ENCODE measurements at places on chromosomes 1 and 21. TPM values are rescaled to one million over a fixed set of nuclear protein-coding genes. Genes with fewer than 3 reads are reported as not detected.

Gene HSPB7
- total RNA-seq, result not detected

DNA sequence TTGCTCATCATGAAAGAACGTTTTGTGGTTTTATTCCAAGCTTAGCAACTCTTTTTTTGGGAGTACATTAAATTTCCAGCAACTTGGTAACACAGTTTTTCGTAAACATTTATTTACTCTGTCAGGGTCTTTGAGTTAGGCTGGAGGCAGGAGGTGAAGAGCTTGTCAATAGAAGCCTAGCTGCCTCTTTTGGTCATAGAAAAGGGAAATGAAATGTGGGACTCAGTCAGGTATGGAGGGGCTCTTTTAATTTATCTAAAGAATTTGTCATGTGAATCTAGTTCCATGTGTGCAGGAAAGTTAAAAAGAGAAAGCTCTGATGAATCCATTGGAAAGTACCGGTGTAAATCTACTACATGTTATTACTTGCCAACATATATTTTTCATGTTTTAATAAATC lies 45.9 kb upstream of the PRMT6 start:
- no peaks in the 10 kb centered on the region for H3K27me3 ChIP-seq
- H3K27ac ChIP-seq, result no peak overlapping the region
- H3K4me3 ChIP-seq, result no peak overlapping the region
- no peaks in the 10 kb centered on the region for H3K4me1 ChIP-seq
- no peak for DNase-seq

Gene RGSL1
- not detected for total RNA-seq

- H3K27ac ChIP-seq, result no peak overlapping the region
- no peaks in the 10 kb centered on the region for H3K27me3 ChIP-seq
- H3K4me3 ChIP-seq, result no peak overlapping the region
- DNase-seq, result no peak
- no peaks in the 10 kb centered on the region for H3K36me3 ChIP-seq
- no peaks in the 10 kb centered on the region for H3K4me1 ChIP-seq
Observed at GRCh38 chr1:3560251-3560871, 50.9 kb downstream of the MEGF6 start.

Gene CHD5
- 0.23 TPM for total RNA-seq

GRCh38 chr1:101960142-101960541 lies 36.6 kb downstream of the OLFM3 start:
- no peak for DNase-seq
- no peak overlapping the region for H3K4me3 ChIP-seq
- H3K27ac ChIP-seq, result no peak overlapping the region
- no peaks in the 10 kb centered on the region for H3K36me3 ChIP-seq
- no peaks in the 10 kb centered on the region for H3K4me1 ChIP-seq
- no peaks in the 10 kb centered on the region for H3K27me3 ChIP-seq

DNA sequence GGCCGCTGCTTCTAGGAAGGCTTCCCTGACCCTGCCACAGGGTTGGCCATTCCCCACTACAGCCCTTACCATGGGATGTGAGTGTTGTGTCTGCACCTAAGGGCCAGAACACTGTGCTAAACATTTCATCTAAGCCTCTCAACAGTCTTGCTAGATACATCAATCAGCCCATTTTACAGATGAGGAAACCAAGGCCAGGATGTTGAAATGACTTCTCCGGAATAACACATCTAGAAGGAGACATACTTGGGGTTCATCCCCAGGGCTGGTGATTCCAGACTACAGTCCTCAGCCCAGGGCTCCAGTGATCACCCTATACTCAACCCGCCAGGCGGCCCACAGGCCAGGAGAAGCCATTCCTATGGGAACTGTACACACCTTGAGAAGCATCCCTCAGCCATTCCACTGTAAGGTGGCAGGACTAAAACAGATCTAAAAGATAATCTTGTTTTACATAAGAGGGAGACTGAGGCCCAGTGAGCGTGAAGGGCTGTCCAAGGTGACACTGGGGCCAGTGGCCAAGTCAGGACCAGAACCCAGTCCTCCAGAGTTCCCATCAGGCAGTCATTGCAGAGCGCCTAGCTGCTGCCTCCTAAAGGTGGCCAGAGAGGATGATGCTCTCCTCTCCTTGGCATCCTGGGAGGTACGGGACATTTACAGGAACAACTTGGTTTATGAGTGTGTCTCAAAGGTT lies 119.5 kb downstream of the GLIS1 start:
- no peaks in the 10 kb centered on the region for H3K36me3 ChIP-seq
- no peak for DNase-seq
- H3K27ac ChIP-seq, result no peak overlapping the region
- H3K4me3 ChIP-seq, result no peak overlapping the region
- no peaks in the 10 kb centered on the region for H3K4me1 ChIP-seq

GRCh38 chr1:56453417-56454078 lies 125.8 kb downstream of the PLPP3 start:
- no peak overlapping the region for H3K27ac ChIP-seq
- H3K27me3 ChIP-seq, result no peaks in the 10 kb centered on the region
- H3K4me1 ChIP-seq, result no peaks in the 10 kb centered on the region
- H3K4me3 ChIP-seq, result no peak overlapping the region
- DNase-seq, result no peak
- H3K36me3 ChIP-seq, result no peaks in the 10 kb centered on the region

- no peak overlapping the region for H3K27ac ChIP-seq
- peaks cover 5% of the 10 kb centered on the region for H3K27me3 ChIP-seq
- H3K36me3 ChIP-seq, result no peaks in the 10 kb centered on the region
Observed at GRCh38 chr1:210770396-210770984, 363.5 kb downstream of the KCNH1 start.

Gene TSEN15
- 45.1 TPM for total RNA-seq

- H3K27ac ChIP-seq, result peak overlapping the region; percentile 80
- peaks cover 39% of the 10 kb centered on the region for H3K36me3 ChIP-seq
- H3K27me3 ChIP-seq, result no peaks in the 10 kb centered on the region
- H3K4me3 ChIP-seq, result peak overlapping the region; percentile 63
- H3K4me1 ChIP-seq, result peaks cover 42% of the 10 kb centered on the region
- DNase-seq, result no peak
Observed at GRCh38 chr21:14602382-14602958, 56.4 kb upstream of the SAMSN1 start.

Gene LRRC7
- 0.16 TPM for total RNA-seq

Gene LTN1
- total RNA-seq, result 25.9 TPM

DNA sequence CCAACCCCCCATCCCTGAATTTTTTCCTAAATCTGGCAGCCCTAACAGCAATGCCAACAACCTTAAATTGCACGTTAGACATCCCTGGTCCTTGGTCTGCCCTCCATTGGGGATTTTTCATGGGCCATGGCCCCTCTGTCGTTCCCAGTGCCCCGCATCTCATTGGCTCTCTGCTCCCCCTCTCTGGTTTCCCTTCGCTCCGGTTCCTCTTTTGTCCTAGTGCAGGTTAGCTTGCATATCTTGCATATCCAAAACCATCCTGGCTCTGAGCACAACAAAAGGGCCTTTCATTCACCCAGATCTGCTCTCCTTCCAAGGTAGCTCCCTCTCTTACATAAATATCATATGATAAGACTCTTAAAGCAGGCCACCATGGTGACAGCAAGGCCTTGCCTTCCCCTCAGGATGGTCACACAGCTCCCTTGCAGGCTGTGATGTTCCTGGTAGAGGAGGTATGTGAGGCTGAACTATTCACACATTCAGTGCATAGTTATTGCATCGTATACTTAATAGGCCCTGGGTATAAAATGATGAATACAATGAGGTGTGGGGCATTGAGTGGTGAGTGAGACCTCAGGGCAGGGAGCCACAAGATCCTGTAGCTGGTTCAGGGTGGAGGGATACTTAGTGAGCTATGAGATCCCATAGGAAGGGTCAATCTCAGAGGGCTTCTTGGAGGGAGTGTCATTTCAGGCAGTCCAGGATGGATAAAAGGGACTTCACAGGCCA lies 45.2 kb downstream of the TENT5C start:
- H3K27me3 ChIP-seq, result peaks cover 31% of the 10 kb centered on the region
- no peaks in the 10 kb centered on the region for H3K36me3 ChIP-seq
- H3K27ac ChIP-seq, result no peak overlapping the region
- peaks cover 54% of the 10 kb centered on the region for H3K4me1 ChIP-seq

Gene LCE3D
- total RNA-seq, result not detected

Gene AMPD2
- 133 TPM for total RNA-seq

DNA sequence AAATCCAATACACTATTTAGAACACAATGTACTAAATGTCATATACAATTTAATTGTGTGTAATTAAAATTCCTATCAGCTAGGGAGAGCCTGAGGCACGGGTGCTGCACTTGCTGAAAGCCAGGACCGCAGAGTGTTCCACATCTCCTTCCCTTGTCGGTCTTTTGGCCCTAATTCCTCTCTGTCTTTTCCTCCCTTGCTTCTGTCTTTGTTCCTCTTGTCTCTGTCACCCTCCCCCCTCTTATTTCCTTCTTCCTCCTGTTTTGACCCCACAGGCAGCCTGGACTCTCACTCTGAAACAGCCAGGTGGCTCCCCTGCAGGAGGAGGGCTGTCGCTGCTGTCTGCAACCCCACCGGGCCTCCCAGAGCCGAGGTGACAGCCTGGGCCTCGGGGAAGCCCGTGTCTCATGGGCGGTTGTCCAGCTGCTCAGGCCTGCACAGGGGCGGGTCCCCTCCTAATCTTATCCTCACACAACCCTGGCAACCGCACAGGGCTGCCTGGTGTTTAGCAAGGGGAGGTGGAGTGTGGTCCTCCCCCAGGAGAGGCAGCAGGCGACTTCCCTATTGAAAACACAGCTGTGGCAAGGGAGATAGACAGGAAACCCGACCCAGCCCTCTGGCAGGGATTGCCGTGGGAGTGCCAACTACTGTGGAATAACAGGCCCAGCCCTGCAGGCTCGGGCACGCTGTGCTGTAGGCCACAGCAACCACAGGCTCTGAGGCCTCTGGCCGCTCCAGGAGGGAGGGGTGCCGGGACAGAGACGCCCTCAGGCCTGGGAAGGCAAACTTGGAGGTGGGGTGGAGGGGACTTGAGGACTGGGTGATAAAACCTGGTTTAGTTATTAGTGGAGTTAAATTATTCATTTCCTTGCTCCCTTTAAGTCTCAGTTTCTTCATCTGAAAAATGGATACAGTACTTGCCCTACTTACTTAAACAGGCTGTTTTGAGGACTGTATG lies 68.8 kb upstream of the WDR26 start:
- H3K4me1 ChIP-seq, result peaks cover 56% of the 10 kb centered on the region
- no peak overlapping the region for H3K4me3 ChIP-seq
- H3K27me3 ChIP-seq, result no peaks in the 10 kb centered on the region
- no peaks in the 10 kb centered on the region for H3K36me3 ChIP-seq
- H3K27ac ChIP-seq, result peak overlapping the region; percentile 80

Gene REG4
- total RNA-seq, result 14.6 TPM

- H3K27me3 ChIP-seq, result peaks cover 42% of the 10 kb centered on the region
- DNase-seq, result no peak
- H3K27ac ChIP-seq, result no peak overlapping the region
- H3K36me3 ChIP-seq, result no peaks in the 10 kb centered on the region
- no peak overlapping the region for H3K4me3 ChIP-seq
- peaks cover 2% of the 10 kb centered on the region for H3K4me1 ChIP-seq
Observed at GRCh38 chr1:22349362-22350043, 102.1 kb upstream of the ZBTB40 start.

DNA sequence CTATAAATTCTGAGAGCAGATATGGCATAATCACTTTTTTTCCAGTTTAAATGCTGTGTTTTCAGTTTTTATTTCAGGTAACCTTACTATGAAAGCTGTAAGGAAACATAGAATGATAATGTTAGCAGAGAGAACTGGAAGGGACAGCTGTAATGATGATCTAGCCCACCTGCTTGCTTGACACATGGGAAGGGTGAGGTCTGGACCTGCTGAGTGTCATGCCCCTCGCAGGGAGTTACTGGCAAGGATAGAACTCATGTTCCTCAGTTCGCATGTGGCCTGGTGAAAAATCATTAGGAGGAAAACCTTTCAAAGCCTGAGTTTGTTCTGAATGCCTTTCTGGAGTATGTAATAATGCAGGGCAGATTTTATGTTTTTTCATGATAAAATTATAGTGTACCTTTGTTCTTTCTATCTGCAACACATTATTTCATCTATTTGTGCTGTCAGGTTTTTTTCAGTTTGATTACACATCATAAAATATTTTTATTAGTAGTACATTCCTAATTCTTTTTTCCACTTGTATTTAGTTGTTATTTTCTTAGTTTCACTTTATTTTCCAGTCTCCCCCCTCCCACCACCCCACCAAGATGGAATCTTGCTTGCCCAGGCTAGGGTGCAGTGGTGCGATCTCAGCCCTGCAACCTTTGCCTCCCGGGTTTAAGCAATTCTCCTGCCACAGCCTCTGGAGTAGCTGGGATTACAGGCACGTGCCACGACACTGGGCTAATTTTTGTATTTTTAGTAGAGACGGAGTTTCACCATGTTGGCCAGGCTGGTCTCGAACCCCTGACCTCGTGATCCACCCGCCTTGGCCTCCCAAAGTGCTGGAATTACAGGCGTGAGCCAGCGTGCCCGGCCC lies 8.0 kb downstream of the DDI2 start:
- H3K27me3 ChIP-seq, result no peaks in the 10 kb centered on the region
- no peak overlapping the region for H3K27ac ChIP-seq
- DNase-seq, result no peak
- no peak overlapping the region for H3K4me3 ChIP-seq

DNA sequence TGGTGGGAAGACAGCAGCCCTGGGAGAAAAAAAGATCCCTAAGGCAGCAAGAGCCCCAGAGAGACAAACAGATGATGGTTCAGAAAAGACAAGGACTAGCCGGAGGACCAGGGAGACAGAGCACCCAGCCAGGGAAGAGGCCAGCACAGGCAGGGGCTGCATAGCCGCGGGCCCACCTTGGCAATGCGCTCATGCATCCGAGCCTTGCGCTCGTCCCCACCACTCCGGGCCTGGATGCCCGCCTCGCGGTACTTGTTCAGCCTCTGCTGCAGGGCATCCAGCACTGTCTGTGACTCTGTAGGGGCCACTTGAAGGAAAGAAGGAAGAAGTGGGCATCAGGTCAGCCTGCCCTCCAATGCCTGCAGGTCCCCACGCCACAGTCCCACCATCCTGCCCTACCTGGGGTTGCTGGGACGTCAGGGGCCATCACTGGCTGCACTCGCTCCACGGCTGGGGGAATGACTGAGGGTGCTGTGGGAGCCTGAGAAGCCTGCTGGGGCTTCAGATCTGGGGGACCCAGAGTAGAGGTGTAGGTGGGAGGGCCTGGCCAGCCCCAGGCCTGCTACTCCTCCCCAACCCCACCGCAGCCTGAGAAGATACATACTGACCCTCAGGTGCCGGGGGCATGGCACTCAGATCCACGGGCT lies 7.0 kb downstream of the CC2D1B start:
- no peak overlapping the region for H3K4me3 ChIP-seq
- peaks cover 5% of the 10 kb centered on the region for H3K4me1 ChIP-seq
- H3K27me3 ChIP-seq, result no peaks in the 10 kb centered on the region
- DNase-seq, result no peak
- peaks cover 76% of the 10 kb centered on the region for H3K36me3 ChIP-seq
- H3K27ac ChIP-seq, result no peak overlapping the region

Gene AKR7A2
- 46.3 TPM for total RNA-seq

DNA sequence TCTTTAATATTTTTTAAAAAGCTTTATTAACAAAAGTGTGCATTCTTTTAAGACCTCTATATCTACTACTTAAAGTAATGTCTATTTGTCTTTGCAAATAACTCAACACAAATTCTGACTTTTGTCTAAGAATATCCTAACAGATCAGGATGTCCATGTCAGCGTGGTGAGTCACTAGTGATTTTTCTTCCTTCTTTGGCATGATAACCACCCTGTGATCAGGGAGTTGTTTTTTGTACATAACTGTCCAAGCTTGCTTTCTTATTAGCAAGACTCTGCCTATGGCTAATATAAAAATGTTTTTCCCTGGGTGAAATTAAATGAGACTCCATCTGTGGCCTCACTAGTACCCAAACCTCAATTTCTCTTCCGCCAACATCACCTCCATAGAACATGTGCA lies 688.9 kb upstream of the ADGRL2 start:
- H3K36me3 ChIP-seq, result no peaks in the 10 kb centered on the region
- no peak overlapping the region for H3K27ac ChIP-seq
- H3K27me3 ChIP-seq, result no peaks in the 10 kb centered on the region
- no peak for DNase-seq
- H3K4me1 ChIP-seq, result no peaks in the 10 kb centered on the region
- no peak overlapping the region for H3K4me3 ChIP-seq

Gene SYDE2
- 1.9 TPM for total RNA-seq

Measured in activated CD8-positive, alpha-beta T cell treated with anti-CD3 and anti-CD28 coated beads, Interleukin-2, amount 10 ng/mL, durations not matched to agents 7 days and 5 days (primary cell).